ENCODE measurements at places on chromosomes 6 and 20.
A peak's percentile ranks its signal among the peaks of the same experiment; 100 is the strongest.

DNA sequence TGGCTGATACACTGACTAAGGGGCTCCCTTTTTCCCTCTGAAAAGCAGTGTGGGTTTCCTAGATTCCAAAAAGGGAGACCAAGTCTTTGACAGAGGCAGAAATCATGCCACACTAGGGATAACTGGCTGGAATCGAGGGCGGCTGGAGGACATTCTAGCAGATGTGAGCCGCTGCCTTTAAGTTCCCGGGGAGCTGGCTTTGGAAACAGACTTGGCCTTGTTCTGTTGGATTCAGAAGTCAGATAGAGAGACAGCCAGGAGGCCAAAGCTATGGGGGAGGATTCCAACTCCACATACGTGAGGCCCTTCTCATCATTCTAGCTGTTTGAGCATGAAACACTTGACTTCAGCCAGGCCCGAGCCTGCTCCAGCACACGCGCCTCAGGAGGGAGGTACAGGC, 109.9 kb upstream of the FOXC1 start:
- DNase-seq: no peak

- no peak for DNase-seq
These were observed 12.8 kb downstream of the SNX3 start for GRCh38 chr6:108247965-108248536.

DNA sequence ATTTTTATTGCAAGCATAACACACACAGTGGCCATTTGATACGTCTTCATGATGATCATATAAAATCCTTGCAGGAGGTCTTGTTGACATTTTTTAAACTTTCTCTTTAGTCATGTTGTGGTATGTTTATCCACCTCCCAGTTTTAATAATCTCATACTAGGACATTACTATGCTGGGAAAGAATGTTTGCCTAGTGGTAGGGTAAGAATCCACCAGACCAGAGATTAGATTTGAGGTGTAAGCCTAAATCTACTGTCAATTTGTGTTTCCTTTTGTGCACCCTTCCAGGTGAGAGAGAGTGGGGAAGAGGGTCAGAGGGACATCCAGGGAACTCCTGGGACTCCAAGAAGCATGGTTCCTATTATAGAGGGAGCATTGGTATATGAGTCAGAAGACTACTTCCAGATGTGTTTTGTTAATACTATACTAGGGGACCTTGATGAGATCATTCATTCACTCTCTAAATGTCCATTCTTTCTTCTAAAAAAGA, 298.3 kb upstream of the SASH1 start:
- no peak for DNase-seq

- peak; percentile 69 for DNase-seq
These were observed 9.8 kb downstream of the RBM38 start for GRCh38 chr20:57400821-57401564.

GRCh38 chr6:35665573-35665972, 23.1 kb downstream of the FKBP5 start:
- no peak for DNase-seq

GRCh38 chr6:16781348-16782169, 20.3 kb upstream of the ATXN1 start:
- DNase-seq: no peak

DNA sequence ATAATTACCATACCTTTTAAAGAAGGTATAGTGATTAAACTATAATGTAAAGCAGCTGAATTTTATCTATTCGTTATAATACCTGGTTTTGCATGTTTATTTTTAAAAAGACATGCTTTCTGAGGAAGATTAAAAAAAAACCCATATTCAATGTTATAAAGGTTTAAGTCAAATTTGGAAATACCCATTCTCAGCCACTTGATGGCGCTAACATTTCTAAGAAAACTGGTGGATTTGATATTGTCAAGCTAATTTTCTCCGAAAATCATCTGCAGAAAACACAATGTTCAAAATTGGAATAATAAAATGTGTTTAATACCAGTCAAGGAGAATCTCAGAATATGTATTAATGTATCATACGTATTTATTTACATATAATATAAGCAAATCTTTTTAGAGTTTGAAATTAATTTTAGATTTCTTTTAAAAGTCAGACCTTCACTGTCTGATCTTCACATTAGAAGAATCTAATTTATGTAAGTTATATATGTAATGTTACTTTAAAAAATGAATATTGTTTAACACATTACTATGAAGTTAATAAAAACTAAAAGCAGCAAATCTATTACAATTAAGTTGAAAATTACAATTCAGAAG, 35.0 kb downstream of the SHPRH start:
- DNase-seq: no peak

DNA sequence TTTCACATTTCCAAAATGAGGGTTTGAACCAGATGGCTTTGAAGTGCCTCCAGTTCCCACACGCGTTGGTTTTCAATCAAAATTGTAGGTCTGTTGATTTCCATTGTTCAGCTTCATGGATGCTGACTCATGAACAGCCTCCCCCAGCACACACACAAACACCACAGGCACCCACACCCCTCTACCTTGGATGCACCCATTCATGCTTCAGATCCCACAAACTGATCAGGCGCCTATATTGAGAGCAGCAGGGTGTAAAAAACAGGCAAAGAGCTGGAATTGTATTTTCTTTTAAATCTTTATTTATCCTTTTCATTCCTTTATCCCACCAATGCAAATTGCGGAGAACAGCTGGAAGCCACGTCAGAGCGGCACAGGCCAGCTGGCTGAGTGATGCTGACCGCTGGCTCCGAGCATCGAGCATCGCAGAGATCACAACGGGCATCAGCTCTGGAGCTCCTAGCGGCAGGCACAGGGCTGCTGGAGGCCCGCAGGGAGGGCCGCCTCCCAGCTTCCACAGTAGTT, 29.3 kb upstream of the TBC1D7 start:
- DNase-seq: no peak

DNA sequence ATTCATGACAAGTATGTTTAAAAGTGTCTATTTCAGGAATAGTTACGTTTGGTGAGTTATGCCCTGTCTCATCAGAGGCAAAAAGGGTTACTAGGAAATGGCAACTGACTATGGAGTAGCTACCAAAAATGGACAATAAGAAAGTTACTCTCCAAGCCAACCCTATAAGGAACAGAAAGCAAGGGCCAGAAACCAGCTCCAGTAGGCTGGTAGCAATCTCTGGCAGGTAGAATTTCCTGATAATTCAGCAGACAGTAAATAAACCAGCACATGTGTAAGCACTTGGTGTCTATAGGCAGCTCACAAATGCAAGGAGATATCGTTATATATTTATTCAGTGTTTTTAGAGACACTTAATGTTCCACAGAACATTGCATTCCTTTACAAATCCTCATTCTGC, 20.3 kb downstream of the SOX4 start:
- no peak for DNase-seq

- no peak for DNase-seq
These were observed 24.3 kb upstream of the MCUR1 start for GRCh38 chr6:13838616-13839015.

- no peak for DNase-seq
These were observed 10.4 kb upstream of the SNX9 start for GRCh38 chr6:157812425-157813171.

DNA sequence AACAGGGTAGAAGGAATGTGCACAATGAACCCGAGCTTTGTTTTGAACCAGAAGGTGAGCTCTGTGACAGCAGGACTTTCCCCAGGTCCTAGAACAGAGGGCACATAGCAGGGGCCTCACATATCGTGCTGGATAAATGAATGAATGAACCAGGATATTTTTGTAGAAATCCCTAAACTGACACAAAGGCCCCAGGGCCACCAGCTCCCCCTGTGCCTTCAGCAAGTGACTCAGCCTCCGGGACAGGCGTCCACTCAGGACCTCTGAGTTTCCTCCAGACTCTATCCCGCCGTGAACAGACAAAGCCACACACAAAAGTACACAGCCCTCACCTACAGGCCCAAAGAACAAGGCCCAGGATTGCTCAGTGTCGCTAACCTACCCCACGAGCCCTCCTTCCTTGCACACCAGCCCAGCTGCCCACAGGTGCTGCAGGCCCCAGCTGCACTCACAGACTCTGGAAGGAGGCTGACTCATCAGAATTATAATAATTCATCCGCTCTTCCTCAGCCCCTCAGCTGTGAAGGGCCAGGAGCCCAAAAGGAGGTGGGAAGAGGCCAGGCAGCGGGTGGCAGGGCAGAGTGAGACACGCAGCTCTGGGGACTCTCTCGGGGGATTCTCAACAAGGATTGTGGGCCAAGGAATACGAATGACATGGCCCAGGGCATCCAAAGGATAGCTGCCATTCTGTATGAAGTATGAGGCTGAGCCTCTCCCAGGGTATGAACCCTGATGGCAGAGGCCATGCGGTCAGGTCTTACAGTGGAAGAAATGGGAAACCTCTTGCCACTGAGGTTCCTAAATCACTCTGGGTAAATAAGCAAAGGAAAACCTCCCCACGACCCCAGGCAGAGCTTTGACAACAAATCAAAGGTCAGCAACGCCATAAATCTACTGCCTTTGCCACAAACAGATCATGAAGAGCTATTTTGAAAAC, 40.9 kb downstream of the SUMO4 start:
- DNase-seq: no peak

GRCh38 chr6:26187981-26188635, 100.9 kb downstream of the HFE start:
- no peak for DNase-seq

GRCh38 chr6:106557837-106558236, 71.5 kb downstream of the RTN4IP1 start:
- no peak for DNase-seq

DNA sequence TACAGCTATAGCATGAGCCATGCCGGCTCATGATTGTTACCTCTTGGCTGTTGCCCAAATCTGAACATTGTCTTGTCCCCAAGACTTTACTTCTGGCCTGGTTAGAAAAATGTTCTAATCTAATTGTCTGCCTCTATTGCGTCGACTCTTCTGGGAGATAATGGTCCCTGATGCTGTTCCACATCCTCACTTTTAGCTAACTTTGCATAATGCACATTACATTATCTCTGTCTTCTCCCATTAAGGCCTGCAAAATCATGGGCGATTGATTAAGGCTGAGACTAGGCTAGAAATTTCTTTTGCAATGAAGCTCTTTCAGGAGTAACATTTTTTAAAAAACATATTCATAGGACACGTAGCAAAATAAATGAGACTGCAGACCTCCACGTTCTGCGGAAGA, 961.0 kb downstream of the KIF16B start:
- no peak for DNase-seq

- DNase-seq: peak; percentile 47
These were observed 88.8 kb downstream of the CD24 start for GRCh38 chr6:106885679-106886078.

DNA sequence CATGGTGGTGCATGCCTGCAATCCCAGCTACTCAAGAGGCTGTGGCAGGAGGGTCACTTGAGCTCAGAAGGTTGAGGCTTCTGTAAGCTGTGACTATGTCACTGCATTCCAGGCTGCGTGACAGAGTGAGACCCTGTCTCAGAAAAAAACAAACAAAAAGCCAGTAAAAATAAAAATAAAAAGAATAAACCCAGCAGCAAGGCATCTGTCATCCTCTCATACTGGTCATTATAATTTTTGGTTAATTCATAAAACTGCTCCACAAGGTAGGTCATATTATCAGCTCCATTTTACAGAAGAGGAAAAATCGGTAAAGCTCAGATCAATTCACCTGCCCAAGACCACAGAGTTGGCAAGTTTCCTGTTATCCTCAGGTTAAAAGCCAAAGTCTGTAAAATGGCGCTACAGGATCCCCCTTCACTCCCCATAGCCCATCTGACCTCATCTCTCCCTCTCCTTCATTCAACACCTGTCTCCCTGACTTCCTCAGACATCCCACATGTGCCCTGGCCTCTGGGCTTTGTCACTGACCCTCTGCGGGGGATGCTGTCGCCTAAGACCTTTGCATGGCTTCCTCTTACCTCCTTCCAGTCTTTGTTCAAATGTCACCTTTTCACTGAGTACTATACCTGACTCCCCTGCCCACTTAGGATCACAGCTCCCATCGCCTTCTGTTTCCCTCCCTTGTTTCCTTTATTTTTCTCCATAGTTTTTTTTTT, 213.2 kb upstream of the ZNF217 start:
- no peak for DNase-seq

DNA sequence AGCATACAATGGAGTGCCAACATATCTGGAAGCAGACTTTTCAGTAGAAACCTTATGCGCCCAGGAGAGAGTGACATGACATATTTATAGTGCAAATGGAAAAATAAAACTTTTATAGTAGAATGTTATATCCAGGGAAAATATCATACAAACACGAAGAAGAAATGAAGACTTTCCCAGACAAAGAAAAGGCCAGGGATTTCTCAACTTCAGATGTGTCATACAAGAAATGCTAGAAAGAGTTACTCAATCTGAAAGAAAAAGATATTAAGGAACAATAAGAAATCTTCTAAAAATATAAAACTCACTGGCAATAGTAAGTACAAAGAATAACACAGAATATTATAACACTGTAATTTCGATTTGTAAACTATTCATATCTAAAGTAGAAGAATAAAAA, 1269.3 kb downstream of the GRIK2 start:
- no peak for DNase-seq

GRCh38 chr20:61802721-61803311, 262.9 kb downstream of the TAF4 start:
- no peak for DNase-seq

DNA sequence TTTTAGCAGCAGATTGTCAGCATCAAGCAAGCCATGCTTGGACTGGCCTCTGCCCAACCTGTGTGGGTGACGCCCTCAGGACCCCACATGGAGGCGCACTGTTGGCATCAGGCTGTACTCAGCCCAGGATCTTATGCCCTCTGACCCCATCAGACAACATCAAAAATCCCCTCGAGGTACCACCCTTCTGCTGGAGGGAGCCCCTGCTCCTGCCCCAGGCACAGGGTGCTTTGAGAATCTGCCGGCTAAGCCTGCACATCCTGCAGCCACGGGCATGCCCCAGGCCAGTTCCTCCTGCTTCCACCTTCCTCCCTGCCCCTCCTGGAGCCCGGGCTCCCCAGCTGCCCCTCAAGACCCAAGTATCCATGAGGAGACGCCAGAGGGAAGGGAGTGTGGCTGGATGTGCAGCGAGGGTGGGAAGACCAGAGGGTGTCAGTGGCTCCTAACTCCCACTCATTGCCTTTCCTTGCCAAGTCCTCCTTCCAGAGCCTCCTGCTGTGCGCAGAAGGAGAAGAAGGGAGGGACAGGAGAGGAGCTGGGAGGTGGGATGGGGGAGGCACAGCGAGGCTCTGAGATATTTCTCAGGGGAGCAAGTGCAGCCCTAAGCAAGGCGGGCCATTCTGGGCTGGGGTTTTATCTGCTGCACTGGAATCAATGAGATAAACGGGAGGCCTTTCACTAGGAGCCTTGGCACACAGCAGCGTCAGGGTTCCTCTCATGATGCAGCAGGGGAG, 77.4 kb upstream of the CST7 start:
- no peak for DNase-seq

GRCh38 chr20:208942-209566, 18.0 kb upstream of the DEFB129 start:
- peak; percentile 35 for DNase-seq

- no peak for DNase-seq
These were observed 494.8 kb upstream of the SOX4 start for GRCh38 chr6:21098744-21099143.

- no peak for DNase-seq
These were observed 43.5 kb downstream of the FAM229B start for GRCh38 chr6:112130878-112131277.

GRCh38 chr20:6420336-6420735, 297.5 kb upstream of the FERMT1 start:
- no peak for DNase-seq

All from NCI-H1436 (cell line).